ENCODE measurements at places on chromosomes 16 and 17.

- DNase-seq = no peak
Measured at GRCh38 chr16:48378836-48379235, 6.4 kb downstream of the SIAH1 start.

GRCh38 chr17:32553168-32553567, 66.4 kb downstream of the CDK5R1 start:
- no peak for DNase-seq

- DNase-seq = no peak
Measured at GRCh38 chr17:6893382-6894205, 62.1 kb upstream of the TEKT1 start.

GRCh38 chr17:55284944-55285339, 20.2 kb downstream of the HLF start:
- no peak for DNase-seq

GRCh38 chr17:9235346-9235745, 214.0 kb downstream of the NTN1 start:
- DNase-seq = no peak

DNA sequence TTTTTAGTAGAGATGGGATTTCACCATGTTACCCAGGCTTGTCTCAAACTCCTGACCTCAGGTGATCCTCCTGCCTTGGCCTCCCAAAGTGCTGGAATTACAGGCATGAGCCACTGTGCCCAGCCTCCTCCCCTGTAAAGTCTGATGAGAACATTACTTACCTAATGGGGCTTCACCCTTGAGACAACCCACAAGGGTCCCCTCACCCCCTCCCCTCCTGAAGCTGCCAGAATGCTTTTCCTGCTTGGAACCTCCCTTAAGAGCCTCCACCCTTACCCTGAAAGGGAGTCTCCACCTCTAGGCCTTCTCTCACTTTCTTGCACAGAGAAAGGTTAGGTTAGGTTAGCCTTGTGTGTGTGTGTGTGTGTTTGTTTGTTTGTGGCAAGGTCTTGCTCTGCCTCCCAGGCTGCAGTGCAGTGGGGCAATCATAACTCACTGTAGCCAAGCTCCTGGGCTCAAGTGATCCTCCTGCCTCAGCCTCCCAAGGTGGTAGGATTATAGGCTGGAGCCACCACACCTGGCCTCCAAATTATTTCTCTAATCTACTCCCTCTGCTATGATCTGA, 8.9 kb downstream of the SLC5A11 start:
- no peak for DNase-seq

DNA sequence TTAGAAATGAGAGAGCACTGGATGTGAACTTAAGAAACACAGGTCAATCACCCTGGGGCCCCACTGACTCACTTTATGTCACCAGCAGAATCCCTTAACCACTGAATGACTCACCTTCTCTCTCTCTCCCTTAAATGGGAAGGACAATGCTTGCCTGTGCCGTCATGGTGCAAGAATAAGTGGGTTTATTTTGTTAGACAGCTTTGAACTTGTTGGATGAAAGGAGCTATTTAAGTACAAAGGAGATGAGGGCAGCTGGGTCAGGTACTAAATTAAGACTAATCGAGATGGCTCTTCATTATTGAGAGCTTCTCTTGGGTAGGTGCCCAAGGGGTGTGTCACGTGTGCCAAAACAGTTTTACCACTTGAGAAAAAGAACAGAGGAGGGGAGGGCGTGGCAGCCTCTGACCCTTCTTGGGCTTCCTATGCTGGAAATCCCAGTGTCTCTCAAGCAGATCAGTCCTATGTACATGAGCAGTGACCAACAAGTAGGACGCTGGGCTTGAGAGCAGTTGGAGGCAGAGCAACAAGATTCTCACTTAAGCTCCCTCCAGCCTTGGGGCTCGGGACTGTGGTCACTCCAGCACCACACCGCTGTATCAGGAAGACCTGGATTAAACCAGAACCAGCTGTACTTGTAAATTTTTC, 6.7 kb upstream of the KRT31 start:
- no peak for DNase-seq

GRCh38 chr16:67996666-67997065, 2.6 kb downstream of the DPEP2 start:
- DNase-seq = no peak

- no peak for DNase-seq
Measured at GRCh38 chr17:61280338-61280737, 119.3 kb upstream of the TBX2 start.

GRCh38 chr17:63113167-63113566, 147.1 kb downstream of the TANC2 start:
- DNase-seq = no peak

- DNase-seq = peak; percentile 80
Measured at GRCh38 chr17:7686222-7687071, 843 bp downstream of the TP53 start.

GRCh38 chr16:49454426-49455180, 81.0 kb downstream of the C16orf78 start:
- no peak for DNase-seq

DNA sequence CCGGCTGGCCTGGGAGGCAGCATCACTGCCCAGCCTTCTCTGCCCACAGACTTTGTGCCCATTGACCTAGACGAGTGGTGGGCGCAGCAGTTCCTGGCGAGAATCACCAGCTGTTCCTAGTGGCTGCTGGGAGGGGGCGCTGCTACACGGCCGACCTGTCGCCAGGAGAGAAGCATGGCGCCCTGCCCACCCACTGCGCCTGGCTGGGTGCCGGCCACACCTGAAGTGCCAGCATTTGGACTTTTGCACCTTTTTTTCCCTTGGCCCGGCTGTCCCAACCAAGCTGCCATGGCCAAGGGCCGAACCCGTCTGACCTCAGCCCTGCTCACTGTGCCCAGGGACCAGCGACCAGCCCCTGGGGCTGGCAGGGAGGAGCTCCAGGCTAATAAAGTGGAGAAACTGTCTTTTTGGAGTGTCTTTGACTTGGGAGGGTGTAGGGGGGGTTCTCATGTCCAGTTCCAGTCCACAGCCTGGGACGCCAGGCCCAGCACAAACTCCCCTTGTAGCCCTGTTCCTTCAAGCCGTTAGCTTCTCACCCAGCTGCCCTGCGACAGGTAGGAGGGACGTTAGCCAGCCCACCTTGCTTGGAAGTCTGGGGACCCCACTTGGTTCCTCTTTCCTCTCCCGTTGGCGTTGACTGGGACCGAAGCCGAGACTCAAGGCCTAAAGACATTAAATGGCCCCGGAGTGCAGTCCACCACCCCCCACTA, 939 bp upstream of the WDR90 start:
- DNase-seq = no peak

DNA sequence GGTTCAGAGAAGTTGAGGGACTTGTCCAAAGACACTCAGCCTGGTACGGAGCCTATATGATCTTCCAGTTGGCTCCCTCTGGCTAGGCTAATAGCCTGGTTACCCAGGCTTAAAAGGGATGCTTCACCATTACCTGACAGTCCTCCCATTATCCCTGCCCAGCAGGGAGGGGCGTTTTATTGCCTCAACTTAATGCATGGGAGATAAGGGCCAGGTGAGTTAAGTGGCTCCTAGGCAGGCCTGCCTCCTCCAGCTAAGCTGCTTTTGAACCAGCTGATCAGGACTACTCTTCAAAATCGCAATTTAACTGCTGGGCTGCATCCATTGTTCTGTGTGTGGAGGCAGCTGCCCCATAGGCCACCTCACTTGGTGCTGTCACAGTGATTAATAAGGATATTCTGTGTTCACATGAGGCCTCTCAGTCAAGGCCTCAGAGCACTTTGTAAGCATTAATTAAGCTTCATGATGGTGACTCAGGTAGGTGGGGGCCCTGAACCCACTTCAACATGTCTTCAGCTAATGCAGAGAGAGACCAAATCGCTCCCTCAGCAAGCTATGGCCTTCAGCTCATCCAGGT, 27.9 kb downstream of the SMPD3 start:
- DNase-seq = no peak

- no peak for DNase-seq
Measured at GRCh38 chr17:21199311-21199710, 14.7 kb downstream of the TMEM11 start.

- peak; percentile 38 for DNase-seq
Measured at GRCh38 chr17:44942456-44942855, 5.1 kb downstream of the KIF18B start.

DNA sequence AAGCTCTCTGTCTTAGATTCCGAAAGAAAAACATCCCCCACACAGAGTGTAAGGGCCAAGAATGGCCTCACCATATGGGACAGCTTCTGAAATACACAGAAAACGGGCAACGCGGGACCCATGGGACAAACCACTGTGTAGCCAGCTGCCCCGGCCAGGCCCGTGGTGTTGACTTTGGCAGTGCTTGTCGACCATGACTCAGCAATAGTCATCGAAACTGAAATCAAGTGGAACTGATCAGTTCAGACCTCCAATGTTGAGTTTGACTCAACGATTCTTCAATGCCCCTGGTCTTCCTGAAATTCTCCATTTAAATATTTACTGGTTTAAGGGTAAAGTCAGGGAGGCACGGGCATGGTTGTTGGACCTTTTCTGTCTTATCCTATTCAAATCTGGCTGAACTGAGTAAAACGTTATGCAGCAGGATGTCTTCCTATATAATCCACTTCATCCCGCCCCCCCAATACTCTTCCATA, 27.5 kb downstream of the ZFHX3 start:
- DNase-seq = no peak

DNA sequence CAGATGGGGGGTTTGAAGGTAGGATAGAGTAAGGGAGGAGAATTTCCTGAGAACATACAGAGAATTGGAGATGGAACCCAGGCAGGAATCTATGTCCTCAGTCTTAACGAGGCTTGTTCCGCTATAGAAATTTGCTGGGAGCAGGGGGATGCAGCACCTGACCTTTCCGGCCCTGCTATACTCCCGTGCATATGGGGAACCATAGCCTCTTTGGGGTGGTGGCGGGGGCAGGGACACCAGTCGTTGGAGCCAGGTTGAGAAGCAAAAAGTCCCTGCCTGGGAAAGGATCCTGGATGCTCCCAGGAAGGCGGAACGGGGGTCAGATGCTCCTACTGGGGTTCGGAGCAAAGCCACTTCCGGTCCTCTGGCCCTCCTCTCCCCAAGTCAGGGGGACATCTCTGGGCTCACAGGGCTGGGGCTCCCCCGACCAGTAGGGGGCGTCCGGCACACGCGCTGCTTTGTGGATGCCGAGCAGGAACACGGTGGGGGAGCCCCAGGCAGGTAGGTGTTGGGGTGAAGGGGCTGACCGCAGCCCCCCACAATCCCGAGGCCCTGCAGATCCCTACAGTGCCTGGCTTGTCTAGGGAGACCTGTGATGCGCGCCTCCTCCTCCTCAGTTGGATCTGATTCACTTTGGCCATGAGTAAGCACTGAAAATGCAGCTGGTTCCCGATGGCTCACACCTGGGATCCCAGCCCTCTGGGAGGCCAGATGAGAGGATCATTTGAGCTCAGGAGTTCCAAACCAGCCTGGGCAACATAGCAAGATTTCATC, 15.5 kb upstream of the TFAP4 start:
- DNase-seq = peak; percentile 84

- DNase-seq = no peak
Measured at GRCh38 chr17:63647065-63647725, 25.0 kb downstream of the MAP3K3 start.

- peak; percentile 22 for DNase-seq
Measured at GRCh38 chr17:49223517-49224197, 6.9 kb downstream of the PHOSPHO1 start.

DNA sequence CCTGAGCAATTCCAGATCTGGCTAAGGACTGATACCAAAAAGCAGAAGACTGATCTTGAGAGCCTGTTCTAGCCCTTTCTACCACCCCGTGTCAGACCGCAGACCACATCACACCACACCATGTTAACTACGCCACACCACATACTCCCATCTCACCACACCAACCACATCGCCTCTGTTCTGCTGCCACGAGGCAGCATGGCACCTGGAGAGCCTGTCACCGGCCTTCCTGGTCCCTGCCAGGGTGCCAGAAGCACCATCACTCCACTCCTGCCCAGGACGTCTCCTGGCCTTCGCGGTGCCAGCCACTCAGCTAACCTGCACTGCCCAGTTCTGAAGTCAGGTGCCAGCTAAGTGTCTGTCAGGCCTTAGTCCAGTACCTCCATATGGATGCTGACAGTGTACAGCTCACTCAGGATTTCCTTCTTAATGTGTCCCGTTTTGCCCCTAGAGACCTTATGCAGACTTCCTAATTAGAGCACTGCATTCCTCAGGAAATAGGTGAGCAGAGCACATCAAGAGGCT, 37.2 kb upstream of the BCAR1 start:
- DNase-seq = no peak

- DNase-seq = no peak
Measured at GRCh38 chr16:87621976-87622713, 19.8 kb downstream of the JPH3 start.

DNA sequence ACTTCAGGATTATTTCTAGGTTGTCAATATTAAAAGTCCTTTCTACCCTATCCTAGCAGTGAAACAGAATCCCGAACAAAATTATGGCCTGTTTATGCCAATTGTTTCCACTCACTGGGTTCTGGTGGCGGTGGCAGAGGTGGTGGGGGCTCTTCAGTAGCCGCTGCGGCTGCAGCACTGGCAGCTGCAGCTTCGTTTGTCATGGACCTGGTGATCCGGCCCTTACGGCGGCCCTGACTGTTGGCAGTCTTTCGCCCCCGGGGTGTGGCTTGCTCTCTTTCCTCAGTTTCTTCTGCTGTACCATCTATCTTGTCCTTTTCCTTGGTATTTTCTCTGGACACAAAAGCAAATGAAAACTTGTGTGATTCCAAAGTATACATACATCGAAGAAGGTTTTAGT, 94.4 kb downstream of the NCOR1 start:
- no peak for DNase-seq

GRCh38 chr16:3188675-3188924, 596 bp downstream of the OR1F1 start:
- DNase-seq = no peak

DNA sequence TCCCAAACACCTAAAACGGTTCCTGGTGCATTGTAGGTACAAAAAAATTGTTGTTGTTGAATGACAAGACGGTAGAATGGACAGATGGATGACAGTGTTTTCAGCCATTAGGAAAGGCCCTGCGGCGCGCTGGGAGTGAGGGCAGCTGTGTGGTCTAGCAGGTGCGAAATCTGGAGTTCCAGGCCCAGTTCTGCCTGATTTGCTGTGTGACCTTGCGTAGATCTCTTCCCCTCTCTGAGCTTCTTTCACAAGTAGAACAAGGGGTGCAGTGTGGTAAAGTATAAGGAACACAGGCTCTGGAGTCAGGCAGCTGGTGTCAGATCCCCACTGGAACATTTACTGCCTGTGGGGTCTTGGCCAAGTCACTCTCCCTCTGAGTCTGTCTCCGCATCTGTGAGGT, 25.3 kb downstream of the SPNS2 start:
- DNase-seq = no peak

DNA sequence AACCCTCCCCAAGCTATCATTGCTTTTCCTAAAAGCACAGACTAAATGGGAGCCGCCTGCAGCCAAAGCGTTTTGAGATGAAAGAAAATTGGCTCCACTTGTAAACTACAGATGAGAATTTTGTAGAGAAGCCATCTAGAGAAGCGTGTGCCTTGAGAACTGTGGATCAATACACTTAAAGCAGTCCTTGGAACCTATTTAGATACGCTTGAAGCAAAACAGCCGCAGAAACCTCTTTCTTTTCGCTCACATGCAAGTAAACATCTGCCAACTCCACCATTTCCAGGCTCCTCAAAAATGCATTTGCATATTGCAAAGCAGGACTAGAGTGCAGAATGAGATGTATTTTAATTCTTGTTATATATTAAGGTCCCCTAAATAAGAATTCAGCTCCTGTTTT, 13.1 kb downstream of the KIAA0513 start:
- no peak for DNase-seq
